ENCODE measurements at places on chromosomes 6 and 20.
A peak's percentile ranks its signal among the peaks of the same experiment; 100 is the strongest.

DNA sequence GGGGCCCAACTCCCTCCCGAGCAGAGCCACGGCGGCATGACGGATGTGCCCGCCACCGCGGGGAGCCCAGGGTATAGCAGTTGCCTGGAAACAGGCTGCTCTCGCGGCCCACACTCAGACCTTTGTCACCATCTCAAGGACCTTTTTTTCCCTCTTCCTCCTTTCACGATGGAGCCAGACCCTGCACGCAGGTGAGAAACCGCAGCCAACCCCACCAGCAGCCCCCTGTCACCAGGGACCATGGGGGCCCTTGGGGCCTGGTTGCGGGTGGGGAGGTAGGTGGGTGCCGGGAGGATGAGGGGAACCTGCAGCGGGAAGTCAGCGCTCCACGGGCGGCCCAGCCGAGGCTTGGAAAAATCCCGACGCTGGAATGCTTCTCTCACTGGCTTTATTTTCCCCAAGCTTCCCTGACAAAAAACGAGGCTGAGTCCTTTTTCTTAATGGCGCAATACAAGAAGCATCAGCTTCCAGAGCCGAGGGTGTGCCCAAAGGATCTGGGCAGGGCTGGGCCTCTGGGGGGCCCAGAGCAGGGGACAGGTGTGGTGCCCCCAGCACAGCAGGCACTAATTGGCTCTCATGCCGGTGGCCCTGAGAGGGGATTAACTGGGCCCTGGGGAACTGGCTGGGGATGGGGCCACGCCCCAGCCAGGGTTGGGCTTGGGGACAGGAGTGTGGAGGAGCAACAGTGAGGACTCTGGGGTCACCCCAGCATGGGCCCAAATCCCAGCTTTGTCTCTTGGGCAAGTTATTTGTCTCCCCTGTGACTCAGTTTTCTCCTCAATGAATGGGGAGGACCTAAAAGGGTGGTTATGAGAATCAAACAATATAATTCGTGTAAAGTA is 23.9 kb downstream of the NOL4L start:
- DNase-seq = no peak

DNA sequence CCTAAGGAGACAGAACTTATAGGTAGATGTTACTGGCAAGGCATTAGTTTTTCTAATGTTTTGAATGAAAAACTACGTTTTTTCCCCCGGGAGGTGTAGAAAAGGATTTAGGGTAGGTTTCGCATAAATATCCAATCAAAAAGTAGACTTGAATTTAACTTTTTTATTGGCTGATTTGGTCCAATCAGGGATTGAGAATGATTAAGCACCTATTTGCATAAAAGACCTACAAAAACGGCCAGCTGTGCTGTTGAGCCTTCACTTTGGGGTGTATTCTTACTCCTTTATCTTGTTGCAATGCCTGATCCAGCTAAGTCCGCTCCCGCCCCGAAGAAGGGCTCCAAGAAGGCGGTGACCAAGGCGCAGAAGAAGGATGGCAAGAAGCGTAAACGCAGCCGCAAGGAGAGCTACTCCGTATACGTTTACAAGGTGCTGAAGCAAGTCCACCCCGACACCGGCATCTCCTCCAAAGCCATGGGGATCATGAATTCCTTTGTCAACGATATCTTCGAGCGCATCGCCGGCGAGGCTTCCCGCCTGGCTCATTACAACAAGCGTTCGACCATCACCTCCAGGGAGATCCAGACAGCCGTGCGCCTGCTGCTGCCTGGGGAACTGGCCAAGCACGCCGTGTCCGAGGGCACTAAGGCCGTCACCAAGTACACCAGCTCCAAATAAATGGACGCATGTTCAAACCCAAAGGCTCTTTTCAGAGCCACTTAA is 113.5 kb upstream of the BTN3A2 start:
- DNase-seq = no peak

DNA sequence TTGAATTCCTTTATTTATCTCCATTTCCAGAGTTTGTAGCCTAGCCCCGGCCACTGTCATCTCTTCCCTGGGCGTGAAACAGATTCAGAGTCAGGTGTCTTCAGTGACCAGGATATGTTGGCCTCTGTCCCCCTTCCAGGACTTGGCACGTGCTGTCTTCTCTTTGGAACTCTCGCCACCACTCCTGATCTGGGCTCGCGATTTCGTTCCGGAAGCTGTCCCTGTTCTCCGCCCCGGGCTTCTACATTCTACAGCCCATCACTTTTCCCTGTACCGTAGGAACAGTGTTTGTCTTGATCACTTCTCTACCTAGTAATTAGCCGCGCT is 739 bp downstream of the GSS start:
- no peak for DNase-seq

- no peak for DNase-seq
These were observed 686.9 kb upstream of the CITED2 start for GRCh38 chr6:140061110-140062042.

DNA sequence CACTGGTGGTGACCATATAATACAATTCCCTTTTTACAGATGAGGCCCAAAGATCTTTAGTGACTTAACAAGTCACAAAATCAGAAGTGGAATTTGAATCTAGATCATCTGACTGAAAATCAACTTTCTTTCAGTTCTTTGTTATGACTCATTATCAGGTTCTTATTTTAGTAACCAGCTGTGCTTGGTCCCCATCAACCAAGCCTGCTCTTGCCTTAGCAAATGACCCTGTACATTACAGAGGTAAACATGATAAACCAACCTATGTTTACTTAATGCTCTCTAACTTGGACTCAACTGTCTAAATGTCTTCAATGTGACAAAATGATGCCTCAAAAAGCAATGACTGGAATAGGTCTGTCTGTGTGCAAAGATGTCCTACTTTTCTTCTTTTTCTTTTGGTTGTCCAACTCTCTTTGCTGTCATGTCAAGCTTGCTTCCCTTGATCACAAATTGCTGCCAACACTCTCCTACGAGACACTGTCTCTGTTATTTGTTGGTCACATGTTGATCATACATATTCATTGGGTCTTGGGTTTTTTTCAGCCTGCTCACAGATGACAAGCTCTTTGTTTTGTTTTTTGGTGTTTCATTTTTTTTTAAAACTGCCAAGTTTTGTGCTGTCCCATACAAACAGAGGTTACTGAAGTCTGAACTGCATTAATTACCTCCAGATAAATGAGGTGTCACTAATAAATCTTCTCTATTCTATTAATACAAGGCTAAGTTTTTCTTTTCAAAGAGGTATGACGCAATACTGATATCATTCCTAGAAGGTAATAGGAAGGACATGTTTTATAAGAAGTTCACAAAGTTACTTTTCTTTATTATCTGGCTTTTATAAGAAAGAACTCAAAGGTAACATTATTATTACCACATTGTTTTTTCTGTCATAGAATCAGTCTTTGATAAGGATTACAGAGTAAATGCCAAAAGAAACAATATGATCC is 62.2 kb upstream of the PLN start:
- DNase-seq = no peak

DNA sequence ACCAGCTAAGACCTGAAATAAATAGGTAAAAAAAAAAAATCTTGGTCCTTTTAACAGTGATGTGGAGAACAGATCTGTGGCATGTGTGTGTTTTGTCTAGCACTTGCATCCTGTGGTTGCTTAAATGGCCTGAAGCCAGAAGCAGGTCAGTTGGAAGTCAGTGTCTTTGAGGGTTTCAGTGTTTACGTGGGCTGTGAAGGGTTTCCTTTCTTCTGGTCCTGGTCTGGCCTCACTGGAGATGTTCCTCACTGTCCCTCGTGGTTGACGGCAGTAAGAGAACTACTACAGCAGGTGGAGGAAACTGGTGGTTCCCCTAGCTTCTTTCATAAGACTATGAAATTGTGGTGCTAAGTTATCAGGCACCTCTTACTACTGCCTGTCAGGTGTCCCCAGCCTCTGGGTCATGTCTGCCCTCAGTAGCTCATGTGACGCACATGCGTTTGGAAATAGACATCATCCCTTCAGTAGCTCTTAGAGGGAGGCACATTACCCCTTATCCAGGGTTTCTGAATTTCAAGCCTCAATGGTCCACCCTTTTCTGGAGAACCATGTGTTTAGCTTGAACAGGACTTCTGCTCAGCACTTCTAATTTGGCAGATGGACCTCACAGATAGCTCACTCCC is 59.4 kb upstream of the SCP2D1 start:
- DNase-seq = no peak

DNA sequence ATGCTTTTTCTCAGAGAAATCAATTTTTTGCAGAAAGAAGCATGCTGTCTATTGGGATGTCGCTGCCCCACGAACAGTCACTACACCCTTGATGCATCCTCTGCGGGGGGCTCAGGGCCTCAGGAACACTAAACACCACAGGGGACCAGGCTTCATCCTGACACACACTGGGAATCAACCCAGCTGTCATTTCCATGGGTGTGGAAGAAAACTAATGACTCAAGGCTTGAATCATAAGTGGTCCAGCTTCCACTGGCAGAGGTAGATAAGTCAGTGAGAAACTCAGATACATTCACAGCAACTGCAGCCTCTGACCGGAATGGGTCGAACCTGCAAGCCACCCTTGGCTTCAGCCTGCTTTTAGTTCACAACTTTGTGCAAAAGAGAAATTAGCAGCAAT is 81.3 kb upstream of the SPTLC3 start:
- no peak for DNase-seq

GRCh38 chr20:51810155-51811041 is 8.1 kb upstream of the SALL4 start:
- no peak for DNase-seq

DNA sequence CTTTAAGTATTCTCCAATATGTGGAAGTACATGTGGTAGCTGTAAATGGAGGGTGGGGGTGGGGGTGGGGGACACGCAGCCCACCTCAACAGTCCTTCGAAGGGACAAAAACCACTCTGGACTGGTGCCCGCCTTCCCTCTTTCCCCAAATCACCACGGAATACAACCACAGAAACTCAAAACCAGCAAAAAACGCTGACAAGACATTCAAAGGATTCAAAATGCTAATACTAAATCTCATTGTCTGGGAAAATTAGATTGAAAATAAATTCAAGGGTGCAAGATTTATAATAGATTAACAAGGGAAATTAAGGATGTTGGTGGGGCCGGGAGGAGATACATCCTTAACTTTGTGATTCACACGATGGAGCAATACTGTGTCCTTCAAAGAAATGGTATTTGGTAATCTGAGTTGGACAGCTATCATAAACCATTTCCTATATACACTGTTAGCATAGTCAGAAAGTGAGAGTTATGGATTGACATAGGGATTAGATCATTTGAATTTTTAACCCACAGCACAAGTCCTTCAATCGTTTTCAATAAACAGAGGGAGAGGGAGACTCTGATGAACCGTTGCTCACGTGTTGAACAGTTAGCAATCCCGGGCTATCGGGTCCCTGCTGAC is 766 bp upstream of the TBC1D22B start:
- no peak for DNase-seq

DNA sequence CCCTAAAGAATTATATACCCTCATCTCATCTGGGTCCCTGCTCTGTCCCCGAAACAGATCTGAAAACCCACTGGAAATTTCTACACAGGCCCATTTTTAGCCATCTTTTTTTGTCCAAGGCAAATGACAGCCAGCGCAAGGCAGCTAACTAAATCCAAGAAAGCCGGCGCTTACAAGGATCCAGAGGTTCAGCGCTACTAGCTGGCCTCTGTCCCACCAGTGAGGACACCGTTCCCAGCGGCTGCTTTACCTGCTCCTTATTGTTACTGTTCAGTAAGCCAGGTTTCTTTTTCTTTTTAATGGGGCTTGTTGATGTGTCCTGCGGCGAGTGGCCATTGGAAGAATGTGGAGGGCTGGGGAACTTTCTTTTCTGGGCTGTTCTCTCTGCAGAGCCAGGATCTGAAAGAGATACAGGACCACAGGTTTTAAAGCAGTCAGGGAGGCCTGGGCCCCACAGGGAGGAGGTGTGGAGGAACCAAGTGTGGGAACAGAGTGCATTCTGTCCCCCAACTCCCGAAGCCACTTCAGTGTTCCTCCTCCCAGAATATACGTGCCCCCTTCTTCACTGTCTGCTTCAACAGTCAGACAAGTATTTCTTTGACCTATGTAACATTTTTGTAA is 46.6 kb downstream of the ZMYND8 start:
- no peak for DNase-seq

DNA sequence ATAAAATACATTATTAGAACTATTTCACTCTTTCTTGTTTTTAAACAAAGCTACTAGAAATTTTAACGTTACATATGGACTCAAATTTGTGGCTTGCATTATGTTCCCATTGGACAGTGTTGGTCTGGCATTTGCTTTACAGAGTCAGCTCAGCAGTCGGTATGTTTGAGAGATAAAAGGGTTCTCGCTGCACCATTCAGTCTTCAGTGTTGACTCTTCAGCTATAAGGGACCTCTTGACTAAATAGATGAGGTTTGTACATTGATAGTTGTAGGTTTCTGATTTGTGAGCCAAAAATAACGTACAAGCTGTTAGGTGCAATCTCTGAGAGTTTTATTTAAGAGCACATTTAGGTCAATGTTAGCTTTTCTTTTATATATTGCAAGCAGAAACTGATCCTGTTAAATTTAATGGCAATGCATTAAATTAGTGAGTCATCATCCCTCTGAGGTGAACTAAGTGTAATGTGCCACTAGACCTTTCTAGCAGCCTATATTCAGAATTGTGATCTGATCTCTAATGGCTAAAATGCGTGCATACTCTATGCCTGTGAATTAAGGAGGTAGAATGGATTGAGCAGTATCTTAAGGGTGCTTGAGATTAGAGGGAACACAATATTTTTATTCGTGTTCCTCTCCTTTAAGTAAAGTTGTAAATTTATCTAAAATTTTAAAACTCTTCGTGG is 485.6 kb upstream of the SYNCRIP start:
- DNase-seq = no peak

GRCh38 chr20:31894980-31895675 is 24.7 kb downstream of the TTLL9 start:
- DNase-seq = peak; percentile 36

DNA sequence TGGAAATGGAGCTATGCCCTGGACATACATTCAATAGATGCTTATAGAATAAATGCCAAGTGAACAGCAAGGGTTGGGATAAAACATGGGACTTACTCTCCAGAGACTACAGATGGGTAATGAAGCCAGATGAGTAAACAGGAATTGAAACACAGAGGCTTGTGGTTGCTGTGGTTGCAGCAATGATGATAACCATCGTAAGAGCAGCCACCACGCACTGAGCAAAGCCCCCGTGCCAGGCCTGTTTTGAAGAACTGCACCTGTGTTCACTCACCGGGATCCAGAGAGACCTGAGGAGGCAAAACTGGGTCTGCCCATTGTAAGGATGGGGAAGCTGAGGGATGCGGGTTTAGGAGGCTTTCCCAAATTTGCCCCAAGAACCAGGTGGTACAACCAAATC is 431.1 kb upstream of the CDH4 start:
- no peak for DNase-seq

- no peak for DNase-seq
These were observed 109.8 kb downstream of the JARID2 start for GRCh38 chr6:15355683-15356099.

Measured in Panc1 (cell line).